ENCODE measurements at places on chromosomes 12 and 14. TPM values are rescaled to one million over a fixed set of nuclear protein-coding genes. Genes with fewer than 3 reads are reported as not detected.

GRCh38 chr12:42744539-42745182, 155.1 kb upstream of the PRICKLE1 start:
- no peak overlapping the region for H3K4me3 ChIP-seq
- H3K27me3 ChIP-seq, result no peaks in the 10 kb centered on the region
- no peak overlapping the region for H3K27ac ChIP-seq
- DNase-seq, result no peak
- no peaks in the 10 kb centered on the region for H3K36me3 ChIP-seq
- H3K4me1 ChIP-seq, result no peaks in the 10 kb centered on the region

DNA sequence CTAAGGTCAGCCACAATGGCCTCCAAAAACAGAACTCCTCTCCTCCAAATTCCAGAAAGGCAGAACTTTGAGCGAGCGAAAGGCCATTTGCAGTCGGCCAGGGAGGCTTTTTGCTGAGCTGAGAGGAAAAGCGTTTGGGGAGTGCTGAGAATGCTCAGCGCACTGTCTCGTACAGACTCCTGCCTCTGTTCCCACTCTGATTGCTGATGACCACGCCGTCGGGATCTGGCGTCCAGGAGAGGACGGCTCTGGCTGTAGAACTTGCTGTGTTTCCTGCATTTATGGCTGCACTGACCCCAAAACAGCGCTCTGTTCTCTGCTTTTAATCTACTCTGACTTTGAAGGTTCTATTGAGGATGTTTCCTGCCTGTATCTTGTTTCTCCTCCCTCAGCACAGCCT, 82.4 kb upstream of the WSCD2 start:
- no peak overlapping the region for H3K4me3 ChIP-seq
- H3K4me1 ChIP-seq, result no peaks in the 10 kb centered on the region
- no peaks in the 10 kb centered on the region for H3K27me3 ChIP-seq
- H3K27ac ChIP-seq, result no peak overlapping the region

DNA sequence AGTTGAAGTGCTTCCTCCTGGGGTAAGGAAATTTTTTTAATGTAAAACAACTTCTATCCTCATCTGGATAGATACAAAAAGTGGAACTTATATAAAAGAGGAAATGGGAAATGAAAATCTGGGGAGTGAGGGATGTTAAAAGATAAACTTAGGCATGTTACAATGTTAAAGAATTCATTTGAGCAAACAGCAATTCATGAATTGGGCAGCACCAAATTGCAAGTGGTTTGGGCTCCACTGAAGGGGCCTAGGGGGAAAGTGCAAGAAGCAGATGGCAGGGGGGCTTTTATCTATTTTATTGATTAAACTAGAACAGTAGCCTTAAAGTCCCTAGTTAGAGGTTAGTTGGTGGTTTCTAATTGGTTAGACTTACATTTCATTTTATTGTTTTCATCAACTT, 118.1 kb upstream of the NAP1L1 start:
- no peaks in the 10 kb centered on the region for H3K36me3 ChIP-seq
- H3K27ac ChIP-seq, result no peak overlapping the region
- no peak overlapping the region for H3K4me3 ChIP-seq
- DNase-seq, result no peak
- no peaks in the 10 kb centered on the region for H3K27me3 ChIP-seq

DNA sequence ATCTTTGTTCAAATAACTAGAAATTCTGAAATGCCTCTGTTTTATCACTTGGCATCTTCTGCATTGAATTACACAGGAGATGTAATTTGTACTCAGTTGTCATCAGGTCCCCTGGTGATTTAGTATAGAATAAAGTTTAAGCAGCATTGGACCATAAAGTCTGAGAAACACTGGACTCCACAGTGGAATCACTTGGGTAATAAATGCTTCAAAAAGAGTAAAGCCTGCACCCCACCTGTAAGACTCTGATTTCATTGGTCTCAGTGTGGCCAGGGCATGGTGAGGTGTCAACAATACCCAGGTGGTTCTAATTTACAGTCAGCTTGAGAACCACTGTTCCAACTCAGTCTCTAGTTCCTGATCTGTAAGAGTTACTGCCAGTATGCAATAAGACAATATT, 148.9 kb downstream of the ITPR2 start:
- peaks cover 64% of the 10 kb centered on the region for H3K36me3 ChIP-seq
- no peak overlapping the region for H3K4me3 ChIP-seq
- peaks cover 34% of the 10 kb centered on the region for H3K4me1 ChIP-seq
- no peak for DNase-seq
- H3K27ac ChIP-seq, result no peak overlapping the region

The NEUROD4 gene
- total RNA-seq, result not detected

The KRT6C gene
- not detected for total RNA-seq
